ENCODE measurements at places on chromosomes 5 and 9.

- no peaks in the 10 kb centered on the region for H3K36me3 ChIP-seq
- H3K27ac ChIP-seq: no peak overlapping the region
- peak overlapping the region; percentile 72 for H3K4me3 ChIP-seq
- DNase-seq: no peak
These were observed 2.7 kb upstream of the LCN12 start for GRCh38 chr9:136949239-136949816.

- no peak overlapping the region for H3K27ac ChIP-seq
- no peaks in the 10 kb centered on the region for H3K36me3 ChIP-seq
- no peak for DNase-seq
- peaks cover 15% of the 10 kb centered on the region for H3K27me3 ChIP-seq
- peaks cover 69% of the 10 kb centered on the region for H3K4me1 ChIP-seq
These were observed 147.1 kb downstream of the C5orf15 start for GRCh38 chr5:133821311-133821741.

- peaks cover 8% of the 10 kb centered on the region for H3K27me3 ChIP-seq
- H3K4me1 ChIP-seq: peaks cover 11% of the 10 kb centered on the region
- no peak for DNase-seq
- no peaks in the 10 kb centered on the region for H3K36me3 ChIP-seq
- H3K27ac ChIP-seq: no peak overlapping the region
These were observed 255.8 kb upstream of the SLC24A2 start for GRCh38 chr9:20044686-20045085.

GRCh38 chr5:66171349-66172344 is 27.5 kb downstream of the SREK1 start:
- H3K4me1 ChIP-seq: no peaks in the 10 kb centered on the region
- no peak overlapping the region for H3K27ac ChIP-seq
- H3K36me3 ChIP-seq: peaks cover 59% of the 10 kb centered on the region
- no peaks in the 10 kb centered on the region for H3K27me3 ChIP-seq
- peak; percentile 12 for DNase-seq
- H3K4me3 ChIP-seq: no peak overlapping the region

DNA sequence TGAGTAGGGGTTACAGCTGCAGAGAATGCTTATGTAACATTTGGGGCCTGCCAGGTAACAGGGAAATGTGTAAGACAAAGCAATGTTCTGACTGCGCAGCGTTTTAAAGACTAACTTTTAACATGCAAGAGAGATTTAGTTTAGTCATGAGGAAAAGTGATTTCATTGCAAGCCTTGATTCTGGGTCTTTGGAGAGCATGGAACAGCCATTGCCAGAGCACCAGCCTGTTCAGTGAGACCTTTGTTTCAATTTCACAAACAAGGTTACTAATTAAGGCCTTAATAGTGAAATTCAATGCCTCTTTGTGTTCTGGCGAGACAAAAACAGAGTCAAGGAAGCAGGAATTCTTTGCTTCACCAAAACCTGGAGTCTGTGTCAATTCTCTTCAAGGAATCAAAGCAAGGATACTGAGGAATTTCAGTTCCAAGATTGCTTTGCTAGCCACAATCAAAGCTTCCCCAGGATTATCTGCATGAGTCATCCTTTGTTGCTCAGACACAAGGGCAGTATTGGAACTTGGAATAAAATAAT is 14.4 kb downstream of the CKMT2 start:
- peaks cover 41% of the 10 kb centered on the region for H3K36me3 ChIP-seq
- no peak overlapping the region for H3K4me3 ChIP-seq
- DNase-seq: no peak
- H3K27ac ChIP-seq: peak overlapping the region; percentile 86
- H3K4me1 ChIP-seq: peaks cover 34% of the 10 kb centered on the region

DNA sequence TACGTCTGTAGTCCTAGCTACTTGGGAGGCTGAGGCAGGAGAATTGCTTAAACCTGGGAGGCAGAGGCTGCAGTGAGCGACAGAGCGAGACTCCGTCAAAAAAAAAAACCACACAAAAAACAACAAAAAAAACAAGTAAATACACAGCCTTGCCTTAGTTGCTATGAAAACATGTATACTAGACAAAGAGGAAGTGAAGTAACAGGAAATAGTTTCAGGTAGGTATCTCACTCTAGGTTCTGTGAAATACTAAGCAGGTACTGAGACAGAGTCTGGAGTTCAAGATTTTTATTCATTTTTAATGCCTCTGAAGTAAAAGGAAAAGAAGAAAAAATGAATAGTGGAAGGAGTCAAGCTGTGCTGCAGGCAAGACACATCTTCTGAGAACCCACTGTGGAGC is 687.9 kb upstream of the RGMB start:
- H3K4me1 ChIP-seq: no peaks in the 10 kb centered on the region
- H3K36me3 ChIP-seq: no peaks in the 10 kb centered on the region

GRCh38 chr5:96065685-96066385 is 104.2 kb upstream of the ELL2 start:
- H3K4me3 ChIP-seq: no peak overlapping the region
- peak overlapping the region; percentile 71 for H3K27ac ChIP-seq
- H3K27me3 ChIP-seq: peaks cover 7% of the 10 kb centered on the region
- peaks cover 27% of the 10 kb centered on the region for H3K4me1 ChIP-seq
- DNase-seq: no peak
- no peaks in the 10 kb centered on the region for H3K36me3 ChIP-seq

GRCh38 chr5:149645725-149646124 is 64.4 kb downstream of the ARHGEF37 start:
- peak overlapping the region; percentile 52 for H3K27ac ChIP-seq
- no peak for DNase-seq
- H3K4me3 ChIP-seq: no peak overlapping the region
- no peaks in the 10 kb centered on the region for H3K36me3 ChIP-seq

DNA sequence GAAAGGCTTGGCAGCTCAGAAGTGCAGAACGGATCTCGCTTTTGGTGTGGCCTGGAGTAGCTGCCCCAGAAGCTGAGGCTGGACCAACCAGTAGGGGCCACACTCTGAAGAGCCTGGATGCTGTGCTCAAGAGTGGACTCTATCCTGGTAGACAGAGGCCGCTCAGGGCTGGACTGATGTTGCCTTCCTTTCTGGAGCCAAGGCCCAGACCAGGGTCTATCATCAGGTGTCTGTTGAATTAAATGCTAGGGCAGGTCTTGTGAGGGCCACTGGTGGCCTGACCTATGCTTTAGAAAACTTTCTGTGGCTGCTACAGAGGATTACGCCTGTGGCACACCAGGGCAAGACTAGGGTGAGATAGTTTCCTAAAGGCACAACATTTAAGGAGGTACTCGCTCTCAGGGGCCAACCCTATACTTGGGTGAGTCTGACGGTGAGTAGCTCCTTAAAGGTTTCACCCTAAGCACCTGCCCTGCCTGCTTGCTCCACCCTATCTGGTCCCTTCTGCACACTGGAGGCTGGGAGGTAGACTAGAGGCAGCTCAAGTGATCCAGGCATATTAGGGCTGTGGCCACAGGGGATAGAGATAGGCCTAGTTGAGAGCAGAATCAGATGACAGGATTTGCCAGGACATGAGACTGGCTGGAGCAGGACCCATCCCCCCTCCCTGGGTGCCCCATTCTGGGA is 9.8 kb upstream of the IRF1 start:
- DNase-seq: no peak
- H3K4me3 ChIP-seq: no peak overlapping the region
- peaks cover 16% of the 10 kb centered on the region for H3K27me3 ChIP-seq
- no peak overlapping the region for H3K27ac ChIP-seq

GRCh38 chr5:122401976-122402725 is 90.1 kb downstream of the SNCAIP start:
- DNase-seq: no peak
- no peaks in the 10 kb centered on the region for H3K27me3 ChIP-seq
- peaks cover 40% of the 10 kb centered on the region for H3K4me1 ChIP-seq
- H3K36me3 ChIP-seq: no peaks in the 10 kb centered on the region
- no peak overlapping the region for H3K4me3 ChIP-seq

DNA sequence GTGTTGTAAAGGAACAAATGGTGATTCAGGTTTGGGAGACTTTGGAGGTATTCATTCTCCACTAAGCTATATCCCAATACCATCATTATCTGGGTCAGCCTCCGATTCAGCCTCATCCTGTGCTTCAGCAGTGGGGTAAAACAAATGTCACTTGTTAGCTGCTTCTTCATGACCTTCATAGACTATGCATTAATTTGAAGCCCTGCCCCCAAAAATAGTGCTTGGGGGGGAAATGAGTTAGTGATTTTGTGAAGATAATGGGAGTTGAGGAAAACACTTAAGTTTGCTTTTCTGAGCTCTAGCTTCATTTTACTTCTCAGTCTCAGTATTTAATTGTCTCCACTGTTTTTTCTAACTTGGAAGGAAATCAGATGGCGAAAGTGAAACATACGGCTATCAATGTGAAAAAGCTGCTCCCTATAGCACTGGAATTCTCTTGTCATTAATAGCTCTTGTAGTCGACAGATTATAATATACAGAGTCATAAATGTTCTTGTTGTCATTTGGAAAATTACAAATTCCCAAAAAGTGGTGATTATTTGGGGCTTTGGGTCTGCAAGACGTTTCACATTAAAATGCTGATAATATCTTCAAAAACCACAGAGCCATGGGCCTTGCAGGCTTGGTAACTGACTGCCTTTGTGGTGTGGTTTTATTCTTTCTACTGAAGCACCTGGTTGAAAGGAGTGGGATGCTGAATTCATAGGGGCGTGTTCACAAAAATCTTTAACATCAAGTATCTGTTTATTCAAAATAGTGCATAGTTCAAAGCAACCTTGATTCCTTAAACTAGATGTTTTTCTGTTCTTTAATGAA is 40.0 kb downstream of the PIK3R1 start:
- peak overlapping the region; percentile 81 for H3K27ac ChIP-seq
- DNase-seq: no peak
- peaks cover 90% of the 10 kb centered on the region for H3K4me1 ChIP-seq
- peaks cover 17% of the 10 kb centered on the region for H3K36me3 ChIP-seq
- no peak overlapping the region for H3K4me3 ChIP-seq

DNA sequence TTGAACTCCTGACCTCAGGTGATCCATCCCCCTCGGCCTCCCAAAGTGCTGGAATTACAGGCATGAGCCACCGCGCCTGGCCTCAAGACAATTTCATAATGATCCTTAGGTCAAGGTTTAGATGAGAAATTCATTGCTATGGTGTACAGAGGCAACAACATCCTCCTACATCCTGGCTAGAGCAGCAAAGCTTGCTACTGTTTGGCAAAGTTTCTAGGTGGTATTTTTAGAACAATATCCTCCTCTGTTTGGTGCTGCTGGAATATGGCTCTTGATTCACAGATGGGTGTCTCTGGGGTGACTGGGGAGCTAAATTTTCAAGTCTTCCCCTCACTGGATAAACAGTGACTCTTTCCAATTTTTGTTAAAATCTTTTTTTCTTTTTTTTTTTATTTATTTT is 30.6 kb downstream of the CRHBP start:
- peaks cover 4% of the 10 kb centered on the region for H3K27me3 ChIP-seq
- DNase-seq: no peak
- H3K36me3 ChIP-seq: no peaks in the 10 kb centered on the region
- H3K4me1 ChIP-seq: peaks cover 15% of the 10 kb centered on the region

DNA sequence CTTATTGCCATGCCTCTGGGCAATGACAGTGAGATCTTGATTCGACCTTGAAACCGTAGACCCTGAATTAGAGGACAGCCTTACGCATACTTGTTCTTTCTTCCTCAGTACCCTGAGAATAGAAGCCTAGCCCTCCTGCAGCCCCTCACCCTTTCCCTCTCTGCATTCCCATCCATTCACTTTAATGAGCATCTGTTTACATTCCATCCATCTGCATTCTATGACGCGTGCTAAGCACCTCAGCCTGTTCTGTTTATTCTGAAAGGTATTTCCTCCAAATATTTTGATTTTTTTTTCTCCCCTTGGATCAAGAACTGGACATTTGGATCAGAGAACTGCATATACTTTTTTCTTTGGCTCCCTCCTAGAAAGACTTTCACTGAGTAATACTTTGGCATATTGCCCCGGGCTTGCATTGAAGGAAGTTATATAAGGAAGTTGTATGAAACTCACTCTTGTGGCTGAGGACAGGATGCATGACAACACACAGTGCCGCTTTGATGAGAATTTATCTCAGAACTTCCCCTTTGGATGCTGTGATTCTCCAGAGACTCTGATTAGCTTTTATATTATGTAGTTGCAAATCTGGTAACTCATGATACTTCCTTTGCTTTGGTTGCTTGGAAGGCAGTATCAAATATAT is 15.7 kb downstream of the TMEM8B start:
- H3K4me3 ChIP-seq: no peak overlapping the region
- peaks cover 45% of the 10 kb centered on the region for H3K27me3 ChIP-seq
- no peak for DNase-seq
- peaks cover 44% of the 10 kb centered on the region for H3K36me3 ChIP-seq
- no peak overlapping the region for H3K27ac ChIP-seq
- H3K4me1 ChIP-seq: peaks cover 7% of the 10 kb centered on the region

DNA sequence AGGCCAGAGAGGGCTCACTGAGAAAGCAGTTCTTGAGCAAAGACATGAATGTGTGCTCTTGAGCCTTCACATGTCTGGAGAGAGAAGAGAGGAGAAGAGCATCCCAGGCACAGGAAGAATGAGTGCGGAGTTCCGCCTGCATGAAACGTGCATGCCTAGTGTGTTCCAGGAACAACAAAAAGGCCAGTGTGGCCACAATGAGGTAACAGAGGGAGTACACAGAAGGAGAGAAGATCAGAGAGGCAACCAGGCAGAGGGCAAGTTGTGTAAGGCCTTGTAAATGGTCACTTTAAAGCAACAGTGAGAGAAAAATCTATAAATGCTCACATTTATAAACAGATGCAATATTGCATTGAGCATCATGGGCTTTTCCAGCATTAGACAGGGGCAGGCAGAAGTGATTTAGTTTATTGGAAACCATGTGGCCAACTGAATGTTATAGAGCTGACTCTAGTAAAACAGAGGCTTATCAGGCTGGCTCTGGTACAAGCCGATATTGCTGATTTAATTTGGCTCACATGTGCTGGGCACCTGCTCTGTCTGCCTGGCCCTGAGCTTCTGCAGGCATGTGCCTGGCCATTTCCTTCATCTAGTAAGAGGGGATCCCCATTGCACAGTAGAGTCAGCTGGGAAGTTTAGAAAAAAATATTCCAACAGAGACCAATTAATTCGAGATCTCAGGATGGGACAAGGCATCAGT is 185.3 kb downstream of the SAXO1 start:
- DNase-seq: no peak
- no peaks in the 10 kb centered on the region for H3K27me3 ChIP-seq
- no peak overlapping the region for H3K4me3 ChIP-seq
- peaks cover 5% of the 10 kb centered on the region for H3K36me3 ChIP-seq
- peaks cover 21% of the 10 kb centered on the region for H3K4me1 ChIP-seq

GRCh38 chr5:145867806-145868205 is 5.0 kb downstream of the GRXCR2 start:
- no peaks in the 10 kb centered on the region for H3K36me3 ChIP-seq
- no peak overlapping the region for H3K4me3 ChIP-seq
- DNase-seq: no peak
- H3K4me1 ChIP-seq: no peaks in the 10 kb centered on the region

DNA sequence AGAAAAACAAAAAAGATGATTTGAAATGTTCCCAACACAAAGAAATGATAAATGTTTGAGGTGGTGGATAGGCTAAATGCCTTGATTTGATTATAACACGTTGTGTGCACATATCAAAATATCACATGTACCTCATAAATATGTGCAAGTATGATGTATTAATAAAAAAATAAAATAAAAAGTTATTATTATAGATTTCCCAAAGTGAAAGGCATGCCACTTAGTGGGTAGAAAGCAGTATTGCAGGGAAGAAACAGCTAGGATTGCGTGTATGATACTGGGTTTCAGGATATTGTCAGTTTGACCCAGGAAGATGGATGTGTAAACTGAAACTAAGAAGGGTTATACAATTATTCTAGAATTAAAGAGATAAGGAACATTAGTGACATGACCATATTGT is 3.6 kb upstream of the TMEM38B start:
- no peak for DNase-seq
- H3K27ac ChIP-seq: no peak overlapping the region
- peaks cover 65% of the 10 kb centered on the region for H3K27me3 ChIP-seq
- peaks cover 19% of the 10 kb centered on the region for H3K4me1 ChIP-seq

All from nephron progenitor cell (in vitro differentiated cells).